GM18507 (cell line): ENCODE measurements at places on chromosomes 7 and 10.

- no peak for DNase-seq
These were observed 9.3 kb upstream of the MCU start for GRCh38 chr10:72682638-72683037.

GRCh38 chr10:9868499-9868898 lies 1149.2 kb upstream of the CELF2 start:
- DNase-seq, result no peak

GRCh38 chr7:127792528-127793342 lies 140.7 kb downstream of the SND1 start:
- no peak for DNase-seq

GRCh38 chr10:33803248-33803647 lies 468.8 kb upstream of the NRP1 start:
- DNase-seq, result no peak

DNA sequence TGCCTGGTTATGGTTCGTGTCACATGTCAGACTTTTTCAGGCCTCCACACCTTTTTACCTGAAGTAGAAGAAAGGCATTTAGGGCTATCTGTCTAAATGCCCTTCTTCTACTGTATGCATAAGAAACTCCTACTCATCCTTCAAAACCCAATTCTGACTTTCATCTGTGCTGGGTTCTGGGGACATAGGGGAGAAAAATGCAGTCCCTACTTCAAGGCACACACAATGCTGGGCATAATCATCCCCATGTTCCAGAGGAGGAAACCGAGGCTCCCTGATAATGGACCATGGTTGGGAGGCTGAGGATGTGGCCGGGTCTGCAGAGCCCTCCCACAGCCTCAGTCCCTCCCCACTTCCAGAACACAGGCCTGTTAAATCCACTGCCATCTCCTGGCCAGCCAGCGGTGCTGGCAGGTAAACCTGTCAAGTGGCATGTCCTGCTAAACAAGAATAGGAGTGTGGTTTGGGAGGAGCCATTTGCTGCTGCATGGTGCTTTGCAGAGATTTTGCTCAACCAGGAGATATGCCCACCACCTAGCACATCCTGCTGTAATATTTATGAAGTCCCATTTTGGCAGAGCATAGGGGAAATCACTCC lies 32.0 kb downstream of the GRID1 start:
- no peak for DNase-seq

DNA sequence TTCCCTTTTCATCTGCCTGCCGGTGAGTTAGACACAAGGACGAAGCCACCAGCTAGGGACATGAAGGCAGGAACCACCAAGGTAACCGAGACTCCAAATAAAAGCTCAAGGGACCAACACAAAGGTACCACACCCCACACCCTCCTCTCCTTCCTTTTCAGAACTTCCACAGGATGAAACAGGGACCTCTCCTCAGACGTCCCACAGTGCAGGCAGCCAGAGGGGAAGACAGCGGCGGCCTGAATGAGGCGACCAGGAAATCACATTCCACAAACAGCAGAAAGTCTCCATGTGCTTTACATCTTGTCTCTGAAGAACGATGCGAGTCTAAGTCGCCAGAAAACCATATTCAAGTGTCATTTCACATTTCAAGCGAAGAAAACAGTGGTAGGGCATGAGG lies 97.8 kb downstream of the DIP2C start:
- DNase-seq, result no peak

DNA sequence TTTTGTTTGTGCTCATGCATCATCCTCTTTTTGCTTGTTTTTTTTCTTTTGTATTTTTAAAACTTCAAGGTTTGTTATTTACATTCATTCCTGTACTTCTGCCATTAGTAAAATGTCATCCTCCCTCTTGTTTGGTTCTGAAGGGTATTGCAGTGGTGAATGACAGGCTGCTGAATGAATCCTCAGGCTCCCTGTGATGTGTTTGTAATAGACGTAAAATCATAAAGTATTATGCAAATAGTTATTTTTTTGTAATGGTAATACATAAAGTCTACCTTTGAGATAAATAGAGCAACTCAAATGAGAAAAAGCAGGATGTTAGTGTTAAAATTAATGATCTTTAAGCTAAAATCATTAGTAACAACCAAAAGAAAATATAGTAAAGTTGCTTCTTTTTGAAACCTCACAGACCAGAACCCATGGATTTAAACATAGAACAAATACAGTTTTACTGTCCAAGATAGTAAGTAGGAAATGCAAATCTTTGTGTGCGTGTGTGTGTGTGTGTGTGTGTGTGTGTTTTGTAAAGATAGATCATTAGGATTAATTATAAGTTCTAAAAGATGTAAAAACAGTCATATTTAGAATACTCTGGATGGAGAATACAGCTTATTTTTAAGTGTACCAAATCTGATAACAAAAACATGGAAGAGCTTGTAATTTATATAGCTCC lies 4.5 kb downstream of the GLCCI1 start:
- DNase-seq, result no peak

- DNase-seq, result no peak
These were observed 5.6 kb upstream of the PAX2 start for GRCh38 chr10:100739517-100740368.

DNA sequence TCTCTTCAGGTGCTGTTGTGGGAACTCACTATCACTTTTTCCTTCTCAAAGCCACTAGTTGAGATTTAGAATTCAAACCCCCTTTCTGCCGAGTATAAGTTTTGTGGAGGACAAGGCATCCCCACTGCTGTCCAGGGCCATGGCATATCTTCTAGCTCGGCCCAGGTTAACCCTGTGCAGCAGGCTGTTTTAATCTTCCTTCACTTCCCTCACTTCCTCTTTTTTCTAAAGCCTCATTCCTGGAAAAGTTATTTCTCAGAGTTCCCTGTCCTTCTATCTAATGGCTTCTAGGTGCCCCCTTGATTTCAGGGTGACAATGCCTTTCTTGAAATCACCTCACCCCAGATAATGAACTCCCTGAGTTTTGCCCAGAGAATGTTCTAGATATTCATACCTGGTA lies 222.3 kb downstream of the SNX10 start:
- no peak for DNase-seq

GRCh38 chr10:48603421-48604038 lies 1.3 kb downstream of the ARHGAP22 start:
- no peak for DNase-seq

DNA sequence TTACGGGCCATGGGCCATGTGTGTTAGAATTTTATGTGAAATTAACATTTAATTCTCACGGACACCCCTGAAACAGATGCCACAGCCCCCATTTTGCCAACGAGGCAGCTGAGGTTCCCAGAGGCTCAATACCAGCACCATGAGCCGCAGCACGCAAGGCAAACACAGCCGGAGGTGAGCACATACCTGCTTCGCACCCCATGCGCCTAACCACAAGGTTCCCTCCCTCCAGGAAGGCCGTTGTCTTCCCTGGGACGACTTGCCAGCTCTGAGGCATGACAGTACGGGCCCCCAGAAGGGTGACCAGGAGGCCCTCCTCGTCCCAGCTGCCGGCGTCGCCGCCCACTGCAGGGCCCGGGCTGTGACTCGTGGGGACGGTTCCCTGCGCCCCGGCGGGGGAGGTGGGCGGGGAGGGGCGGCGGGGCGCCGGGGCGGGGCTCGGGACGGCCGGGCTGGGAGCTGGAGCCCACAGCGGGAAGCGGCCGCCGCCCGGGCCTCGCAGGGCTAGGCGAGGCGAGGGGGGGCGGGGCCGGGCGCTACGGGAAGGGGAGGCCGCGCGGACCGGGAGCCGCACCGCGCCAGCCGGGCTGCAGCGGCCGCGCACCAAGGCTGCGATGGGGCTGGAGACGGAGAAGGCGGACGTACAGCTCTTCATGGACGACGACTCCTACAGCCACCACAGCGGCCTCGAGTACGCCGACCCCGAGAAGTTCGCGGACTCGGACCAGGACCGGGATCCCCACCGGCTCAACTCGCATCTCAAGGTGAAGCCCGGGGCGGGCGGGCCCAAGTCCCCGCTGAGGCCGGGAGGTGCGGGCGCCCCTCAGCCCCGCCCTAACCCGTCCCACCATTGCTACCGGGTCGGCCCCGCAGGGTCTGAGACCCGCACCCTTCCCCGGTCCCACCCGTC lies at the start of gene CAV2:
TSS of gene CAV2 (plus strand) at position 571 of the 910 bp plus-strand sequence. CDS start at position 615, 44 bp downstream.
- DNase-seq, result no peak

DNA sequence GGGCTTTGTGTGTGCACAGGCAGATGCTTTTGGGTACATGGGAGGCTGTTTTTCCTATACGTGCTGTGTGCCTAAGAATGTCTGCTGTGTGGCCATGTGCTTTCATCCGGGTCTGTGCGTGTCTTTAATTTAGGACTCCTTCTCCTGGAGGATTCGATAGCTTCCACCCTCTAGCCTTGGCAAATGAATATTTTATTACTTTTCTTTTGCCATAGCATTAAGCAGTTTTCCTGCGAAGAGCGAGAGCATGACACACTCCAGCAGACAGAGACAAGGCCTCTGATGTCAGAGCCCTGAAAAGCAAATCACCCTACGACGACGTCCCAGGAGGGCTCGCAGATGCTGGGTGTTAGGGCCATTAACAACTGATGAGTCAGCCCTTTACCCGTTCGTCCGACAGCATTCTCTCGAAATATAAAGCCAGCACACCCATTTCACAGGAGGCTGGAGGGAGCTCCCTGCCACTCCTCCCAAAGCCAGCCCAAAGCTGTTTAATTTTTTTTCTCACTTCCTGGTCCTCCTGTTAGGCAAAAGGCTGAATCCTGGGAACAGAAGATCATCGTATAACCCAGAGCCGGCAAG lies 311.3 kb upstream of the ZMIZ1 start:
- no peak for DNase-seq

GRCh38 chr7:42181566-42181965 lies 55.4 kb downstream of the GLI3 start:
- no peak for DNase-seq

GRCh38 chr10:124565565-124566221 lies 104.1 kb downstream of the LHPP start:
- DNase-seq, result no peak

DNA sequence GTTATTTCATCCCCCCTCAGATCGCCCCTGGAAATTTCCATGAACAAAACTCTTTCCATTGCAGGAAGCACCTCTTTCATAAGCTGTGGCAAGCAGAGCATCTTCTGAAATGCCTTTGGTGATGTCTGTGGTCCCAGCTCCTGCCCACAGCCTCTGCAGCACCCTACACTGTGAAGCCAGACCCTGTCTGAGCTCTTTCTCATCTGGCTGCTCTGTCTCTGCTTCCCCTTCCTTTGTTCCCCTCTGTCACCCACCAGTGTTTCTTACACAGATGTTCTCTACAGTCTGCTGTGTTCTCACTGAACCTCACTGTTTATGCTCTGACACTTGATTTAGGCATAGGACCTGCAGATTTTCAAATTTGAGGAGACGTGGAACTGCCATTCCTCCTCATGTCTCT lies 1.9 kb upstream of the TAS2R39 start:
- DNase-seq, result no peak

DNA sequence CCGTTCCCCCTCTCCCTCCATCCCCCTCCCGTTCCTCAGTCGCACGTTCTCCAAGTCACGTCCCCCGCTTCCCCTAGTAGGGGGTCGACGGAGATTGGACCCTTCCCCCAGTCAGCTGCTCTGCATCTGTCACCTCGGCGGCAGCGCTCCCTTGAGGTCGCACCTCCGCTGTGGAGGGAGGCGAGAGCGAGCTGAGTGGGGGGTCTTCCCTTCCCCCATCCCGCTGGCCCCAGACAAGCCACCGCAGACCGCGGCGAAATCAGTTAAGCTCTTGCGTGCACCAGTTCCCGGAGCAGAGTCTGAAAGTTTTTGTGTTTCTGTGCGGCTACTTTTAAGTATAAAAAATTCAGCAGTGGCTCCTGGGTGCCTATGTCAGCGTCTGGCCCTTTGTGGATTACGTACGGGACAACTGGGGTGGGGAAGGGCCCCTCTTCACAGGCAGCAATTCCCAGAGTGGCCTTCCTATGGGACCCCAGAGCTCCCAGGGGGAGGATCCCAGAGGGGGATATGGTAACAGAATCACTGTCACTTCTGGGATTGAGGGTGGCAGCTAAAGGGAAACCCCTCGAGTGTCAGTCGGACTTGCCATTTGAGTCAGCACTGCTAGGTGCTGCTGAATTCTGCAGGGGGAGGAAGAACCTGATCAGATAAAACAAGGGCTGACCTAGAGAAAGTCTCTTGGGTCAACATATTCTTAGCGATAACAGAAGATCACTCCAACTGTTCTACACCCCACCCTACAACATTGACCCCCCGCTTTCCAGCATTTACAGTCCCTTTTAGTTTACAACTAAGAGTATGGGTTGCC lies 12.5 kb upstream of the DDIT4 start:
- no peak for DNase-seq

DNA sequence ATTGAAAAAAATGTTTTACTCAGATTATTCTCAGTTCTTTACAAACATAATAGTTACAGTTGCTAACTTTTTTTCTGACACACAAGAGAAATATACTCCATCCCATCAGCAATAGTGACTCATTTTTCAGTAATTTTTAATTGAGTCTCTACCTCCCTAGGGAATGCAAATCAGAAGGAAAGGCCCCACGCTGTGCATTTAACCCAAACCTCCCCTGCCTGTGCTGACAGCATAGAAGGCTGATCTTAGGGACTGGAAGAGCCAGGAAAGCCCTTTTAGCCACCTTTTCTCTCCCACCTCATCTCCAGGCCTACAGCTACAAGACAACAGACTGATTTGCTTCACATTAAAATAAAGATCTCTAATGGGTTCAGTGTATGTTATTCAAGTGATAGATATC lies 24.7 kb upstream of the PIK3CG start:
- DNase-seq, result no peak

DNA sequence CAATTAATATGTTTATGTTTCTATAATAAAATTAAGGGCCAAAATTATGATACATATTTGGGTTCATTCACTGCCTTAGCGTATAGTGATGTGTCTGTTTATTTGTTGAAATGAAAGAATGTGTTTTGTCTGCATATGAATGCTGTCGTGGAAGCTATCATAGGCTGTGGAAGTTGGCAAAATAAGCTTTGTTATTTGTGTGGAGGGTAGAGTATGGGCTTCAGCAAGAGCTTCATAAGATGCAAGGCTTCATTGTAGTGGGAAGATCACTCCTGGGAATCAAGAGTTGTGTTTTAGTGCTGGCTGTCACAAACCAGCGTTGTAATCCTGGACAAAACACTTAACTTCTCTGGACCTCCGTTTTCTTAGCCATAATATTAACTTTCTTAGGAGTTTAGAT lies 2.5 kb downstream of the SLK start:
- DNase-seq, result no peak

DNA sequence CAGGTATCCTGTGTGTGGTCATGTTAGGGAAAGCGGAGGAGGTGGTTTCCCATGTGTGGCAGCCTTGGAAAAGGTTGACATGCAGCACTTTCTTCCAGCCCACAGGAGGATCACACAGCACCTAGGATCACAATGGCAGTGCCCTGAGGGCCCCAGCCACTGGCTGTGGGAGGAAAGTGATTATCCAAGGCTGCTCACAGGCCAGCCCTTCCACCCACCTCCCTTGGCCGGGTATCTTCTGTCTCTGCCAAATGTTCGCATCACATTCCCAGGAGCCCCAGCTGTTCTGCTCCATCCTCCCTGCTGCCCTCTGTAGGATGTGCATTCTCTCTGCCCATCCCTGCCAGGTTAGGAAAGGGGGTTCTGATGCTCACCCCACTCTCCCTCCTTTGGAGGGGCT lies 2.5 kb upstream of the MLXIPL start:
- DNase-seq, result no peak

DNA sequence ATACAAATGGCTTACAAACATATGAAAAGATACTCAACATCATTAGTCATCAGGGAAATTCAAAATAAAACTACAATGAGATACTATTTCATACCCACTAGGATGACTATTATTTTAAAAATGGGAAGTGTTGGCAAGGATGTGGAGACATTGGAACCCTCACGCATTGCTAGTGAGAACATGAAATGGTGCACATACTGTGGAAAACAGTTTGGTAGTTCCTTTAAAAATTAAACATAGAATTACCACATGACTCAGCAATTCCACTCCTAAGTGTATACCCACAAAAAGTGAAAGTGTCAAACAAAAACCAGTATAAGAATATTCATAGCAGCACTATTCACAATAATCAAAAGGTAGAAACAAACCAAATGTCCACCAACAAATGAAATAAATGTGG lies 48.5 kb upstream of the SHTN1 start:
- DNase-seq, result no peak
